ENCODE measurements at places on chromosomes 12 and 14. TPM values are rescaled to one million over a fixed set of nuclear protein-coding genes. Genes with fewer than 3 reads are reported as not detected.

- no peak for DNase-seq
Measured at GRCh38 chr12:49924628-49925246, 21.0 kb upstream of the FAIM2 start.

The CLEC4C gene
- under 0.01 TPM for total RNA-seq

The KRT1 gene
- 1.1 TPM for total RNA-seq

DNA sequence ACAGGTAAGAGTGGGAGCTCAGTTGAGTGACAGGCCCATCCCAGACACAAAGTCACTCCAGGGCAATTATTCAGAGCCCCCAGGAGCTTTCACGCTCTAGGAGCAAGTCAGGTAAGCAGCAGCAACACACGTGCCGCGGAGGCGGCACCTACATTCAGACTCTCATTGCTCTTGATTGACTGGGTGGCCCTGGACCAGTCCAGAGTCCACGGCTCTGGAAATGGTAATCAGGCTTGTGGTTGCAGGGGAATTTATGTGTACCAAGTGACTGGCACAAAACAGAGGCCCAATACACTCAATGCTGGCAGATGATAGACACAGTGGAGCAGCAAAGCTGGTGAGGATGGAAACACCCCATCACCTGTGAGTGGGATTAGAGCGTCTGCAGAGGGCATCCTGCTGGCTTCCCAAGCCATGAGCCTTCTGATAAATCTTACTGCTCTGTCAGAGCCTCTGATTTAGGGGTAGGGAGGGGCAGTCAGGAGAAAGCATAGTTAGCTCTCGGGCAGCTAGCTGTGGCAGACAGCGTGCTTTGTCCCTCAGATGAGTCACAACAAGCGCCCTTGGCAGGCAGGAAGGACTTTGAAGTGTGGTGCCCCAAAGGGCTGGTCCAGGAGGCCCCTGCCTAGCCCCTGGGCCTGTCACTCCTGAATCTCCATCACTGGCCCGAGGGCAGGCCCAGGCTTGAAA lies 344.7 kb downstream of the CACNA1C start:
- no peak for DNase-seq

The FOXN4 gene
- total RNA-seq: under 0.01 TPM

GRCh38 chr14:92905667-92906066 lies 17.3 kb upstream of the CHGA start:
- DNase-seq: no peak

GRCh38 chr12:2616763-2617162 lies 178.0 kb upstream of the FKBP4 start:
- DNase-seq: peak; percentile 95

- no peak for DNase-seq
Measured at GRCh38 chr12:47757840-47758583, 668 bp downstream of the RAPGEF3 start.

The GPRC5D gene
- total RNA-seq: not detected

GRCh38 chr12:49334681-49335080 lies 2.3 kb downstream of the C1QL4 start:
- DNase-seq: no peak

The ARID2 gene
- total RNA-seq: 44.4 TPM

DNA sequence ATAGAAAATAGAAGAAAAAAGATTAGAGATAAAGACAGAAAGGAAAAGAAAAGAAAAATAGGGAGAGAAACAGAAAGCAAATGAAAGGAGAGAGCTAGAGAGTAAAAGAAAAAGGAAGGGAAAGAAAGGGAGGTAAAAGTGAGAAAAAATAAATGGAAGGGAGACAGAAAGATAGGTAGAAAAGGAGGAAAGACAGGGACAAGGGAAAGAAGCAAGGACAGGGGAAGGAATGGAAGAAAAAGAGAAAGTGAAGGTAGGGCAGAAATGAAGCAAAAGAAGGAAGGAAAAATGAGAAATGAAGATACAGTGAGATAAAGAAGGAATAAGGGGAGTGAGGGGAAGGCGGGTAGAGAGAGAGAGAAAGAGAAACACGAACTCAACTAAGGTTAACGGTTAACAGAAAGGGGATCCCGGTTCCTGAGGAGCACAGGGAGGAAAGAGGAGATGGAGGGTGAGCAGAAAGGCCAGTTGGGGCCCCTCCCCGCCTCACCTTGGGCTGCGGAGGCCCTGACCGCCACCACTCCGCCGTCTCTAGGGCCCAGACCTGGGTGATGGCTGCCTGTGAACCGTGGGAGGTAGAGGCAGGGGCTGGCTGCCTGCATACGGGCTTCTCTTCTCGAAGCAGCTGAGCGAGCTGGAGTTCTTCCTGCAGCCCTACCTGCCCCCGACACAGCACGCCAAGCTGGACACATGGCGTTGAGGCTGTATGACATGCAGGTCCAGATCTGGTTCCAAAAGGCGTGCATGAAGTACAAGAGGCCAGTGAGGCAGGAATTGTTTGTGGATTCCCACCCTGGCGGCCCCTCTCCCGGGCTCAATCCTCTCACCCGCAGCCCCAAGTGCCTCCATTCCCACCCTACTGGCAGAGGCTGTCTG lies 59.5 kb downstream of the SMUG1 start:
- DNase-seq: no peak
